ENCODE measurements at places on chromosomes 5 and 9.

DNA sequence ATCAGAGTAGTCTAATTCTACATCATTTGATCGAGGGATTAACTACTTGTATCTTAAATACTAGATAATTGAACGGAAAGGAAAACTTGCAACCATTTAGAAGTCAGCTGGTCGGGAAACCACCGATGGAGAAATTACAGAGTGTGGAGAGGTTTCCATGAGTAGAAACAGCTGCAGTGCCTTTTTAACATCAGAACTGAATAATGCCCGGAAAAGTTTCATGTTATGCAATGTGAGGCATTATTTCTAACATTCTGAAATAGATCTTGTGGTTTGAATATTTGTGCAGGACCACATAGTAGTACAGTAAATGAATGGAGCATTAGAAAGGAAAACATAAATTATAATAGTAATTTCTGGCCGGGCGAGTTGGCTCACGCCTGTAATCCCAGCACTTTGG is 88.1 kb upstream of the RNF180 start:
- DNase-seq: no peak

GRCh38 chr5:132751444-132751843 is 4.2 kb downstream of the CCNI2 start:
- no peak for DNase-seq

GRCh38 chr5:116378777-116379121 is 195.9 kb downstream of the SEMA6A start:
- no peak for DNase-seq

DNA sequence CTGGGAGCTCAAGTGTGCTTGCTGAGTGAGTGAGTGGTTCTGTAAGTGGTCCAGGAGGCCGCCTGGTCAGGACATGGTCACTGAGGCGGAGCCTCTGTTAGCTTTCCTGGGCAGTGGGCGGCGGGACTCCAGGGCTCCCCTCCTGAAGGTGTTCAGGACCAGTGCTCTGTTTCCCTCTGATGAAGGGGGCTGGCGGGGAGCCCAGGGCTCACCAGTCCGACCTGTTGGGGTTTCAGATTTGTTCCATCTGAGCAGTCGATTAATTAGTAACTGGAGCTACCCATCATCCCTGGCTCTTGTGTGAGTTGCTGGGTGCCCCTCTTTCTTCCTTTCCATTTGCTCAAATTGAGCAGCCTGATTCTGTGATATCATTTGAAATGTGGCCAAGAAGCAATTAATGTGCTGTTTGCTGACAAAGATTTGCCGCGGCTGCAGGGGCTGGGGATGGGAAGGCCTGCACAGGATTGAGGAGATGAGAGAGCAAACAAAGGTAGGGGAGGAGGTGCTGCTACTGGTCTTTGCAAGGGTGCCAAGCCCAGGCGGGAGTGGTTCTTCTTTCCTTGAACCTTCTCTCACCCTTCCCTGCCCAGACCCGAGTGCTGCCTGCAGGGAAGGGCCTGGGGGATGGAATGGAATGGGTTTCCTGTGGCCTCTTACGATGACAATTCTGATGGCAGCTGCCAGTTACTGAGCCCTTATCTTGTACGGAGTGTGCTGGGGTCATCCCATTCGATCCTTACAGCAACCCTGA is 92.8 kb upstream of the PITX1 start:
- no peak for DNase-seq

DNA sequence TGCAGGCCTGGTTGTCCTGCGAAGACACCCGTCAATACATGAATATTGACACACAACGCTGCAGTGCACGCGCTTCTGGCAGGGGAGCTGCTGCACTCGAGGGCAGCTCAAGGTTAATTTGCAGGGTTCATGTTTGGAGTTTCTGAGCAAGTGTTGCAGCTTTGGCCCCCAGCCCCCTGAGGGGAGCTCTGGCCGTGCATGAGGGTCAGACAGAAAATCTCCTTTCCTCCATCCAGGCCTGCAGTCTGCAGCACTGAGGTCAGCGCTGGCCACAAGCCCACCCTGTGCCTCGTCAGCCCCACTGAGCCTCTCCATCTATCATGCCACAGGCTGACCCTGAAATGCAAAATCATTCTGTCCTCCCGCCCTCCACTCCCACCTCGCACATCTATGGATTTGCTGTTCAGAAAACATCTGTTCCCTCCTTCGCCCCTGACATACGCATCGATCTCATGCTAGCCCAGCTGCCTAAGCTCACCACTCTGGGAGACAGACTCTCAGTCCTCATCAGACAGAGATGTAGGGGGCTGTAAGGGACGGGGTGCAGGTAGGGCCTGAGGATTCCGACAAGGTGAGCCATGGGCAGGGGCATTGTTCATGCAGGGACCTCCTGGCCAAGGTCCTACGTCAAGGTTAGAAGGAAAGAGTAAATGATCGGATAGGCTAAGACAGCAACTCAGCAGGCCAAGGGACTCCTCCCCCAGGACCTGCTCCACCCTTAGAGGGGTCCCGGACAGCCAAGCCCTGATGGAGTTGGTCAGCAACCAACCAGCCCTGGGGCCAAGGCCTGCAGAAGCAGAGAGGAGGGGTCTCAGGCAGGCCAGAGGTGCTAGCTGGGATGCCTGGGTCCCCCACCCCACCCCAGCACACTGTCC is 125.1 kb downstream of the KCNIP1 start:
- no peak for DNase-seq

- no peak for DNase-seq
Observed at GRCh38 chr9:120668399-120668798, 45.9 kb downstream of the MEGF9 start.

GRCh38 chr5:133117912-133118445 is 66.2 kb downstream of the HSPA4 start:
- no peak for DNase-seq

- DNase-seq: no peak
Observed at GRCh38 chr9:125843646-125844045, 96.5 kb downstream of the PBX3 start.

DNA sequence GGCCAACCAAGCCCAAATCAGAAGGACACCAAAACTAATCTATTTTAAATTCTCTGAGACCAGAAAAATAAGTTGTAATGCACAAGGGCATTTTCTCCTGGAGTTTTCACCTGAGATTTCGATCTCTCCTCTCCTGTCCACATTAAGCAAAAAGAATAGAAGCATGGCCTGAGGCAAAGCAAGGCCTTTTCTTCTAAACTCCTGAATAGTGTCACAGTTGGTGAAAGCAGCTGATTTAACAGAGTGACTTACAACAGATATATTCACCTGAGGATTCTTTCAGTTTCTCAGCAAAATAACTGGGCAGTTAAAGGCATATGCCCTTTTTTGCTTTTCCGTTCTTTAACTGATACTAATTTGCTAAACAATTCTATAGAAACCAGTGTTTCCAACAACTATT is 547.7 kb downstream of the EFNA5 start:
- DNase-seq: no peak

- DNase-seq: no peak
Observed at GRCh38 chr5:88860501-88860900, 22.5 kb downstream of the MEF2C start.

- no peak for DNase-seq
Observed at GRCh38 chr5:127313847-127314473, 23.4 kb downstream of the MEGF10 start.

- no peak for DNase-seq
Observed at GRCh38 chr9:130638284-130639123, 25.9 kb upstream of the PRDM12 start.

DNA sequence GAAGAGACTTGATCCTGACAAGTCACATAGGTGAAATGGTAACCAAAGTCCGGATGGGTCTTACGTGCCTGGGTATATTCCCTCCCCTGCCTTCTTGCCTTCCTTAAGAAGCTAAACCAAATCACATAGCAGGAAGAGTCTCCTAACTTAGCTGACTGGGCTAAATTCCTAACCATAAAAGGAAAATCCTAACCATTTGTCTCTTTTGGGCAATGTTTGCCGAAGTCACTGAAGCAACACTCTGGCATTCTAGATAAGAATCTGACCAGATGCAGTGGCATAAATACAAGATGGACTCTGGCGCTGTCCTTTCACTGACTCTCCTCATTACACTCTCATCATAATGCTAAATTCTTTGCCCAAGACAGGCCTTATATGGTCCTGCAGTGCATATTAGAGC is 625.5 kb upstream of the RORB start:
- no peak for DNase-seq

DNA sequence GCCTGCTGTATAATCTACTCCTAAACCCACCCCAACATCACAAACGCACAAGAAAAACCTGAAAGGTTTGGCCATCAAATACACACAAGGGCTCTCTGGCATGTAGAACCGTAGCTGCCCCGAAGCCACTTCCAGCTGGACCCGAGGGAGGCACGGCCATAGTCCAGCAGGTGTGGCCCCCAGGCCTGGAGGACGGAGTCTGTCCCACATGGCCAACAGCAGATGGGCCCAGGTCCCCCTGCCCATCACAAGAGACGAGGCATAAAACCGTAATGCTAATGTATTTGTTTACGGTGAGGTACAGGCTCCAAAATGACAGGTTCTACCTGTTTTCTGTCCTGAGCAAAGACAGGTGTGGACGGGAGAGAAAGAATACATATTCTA is 234.2 kb downstream of the SYK start:
- no peak for DNase-seq

GRCh38 chr5:172063463-172064235 is 57.2 kb upstream of the FBXW11 start:
- no peak for DNase-seq

- DNase-seq: no peak
Observed at GRCh38 chr5:51027271-51027670, 356.0 kb upstream of the ISL1 start.

DNA sequence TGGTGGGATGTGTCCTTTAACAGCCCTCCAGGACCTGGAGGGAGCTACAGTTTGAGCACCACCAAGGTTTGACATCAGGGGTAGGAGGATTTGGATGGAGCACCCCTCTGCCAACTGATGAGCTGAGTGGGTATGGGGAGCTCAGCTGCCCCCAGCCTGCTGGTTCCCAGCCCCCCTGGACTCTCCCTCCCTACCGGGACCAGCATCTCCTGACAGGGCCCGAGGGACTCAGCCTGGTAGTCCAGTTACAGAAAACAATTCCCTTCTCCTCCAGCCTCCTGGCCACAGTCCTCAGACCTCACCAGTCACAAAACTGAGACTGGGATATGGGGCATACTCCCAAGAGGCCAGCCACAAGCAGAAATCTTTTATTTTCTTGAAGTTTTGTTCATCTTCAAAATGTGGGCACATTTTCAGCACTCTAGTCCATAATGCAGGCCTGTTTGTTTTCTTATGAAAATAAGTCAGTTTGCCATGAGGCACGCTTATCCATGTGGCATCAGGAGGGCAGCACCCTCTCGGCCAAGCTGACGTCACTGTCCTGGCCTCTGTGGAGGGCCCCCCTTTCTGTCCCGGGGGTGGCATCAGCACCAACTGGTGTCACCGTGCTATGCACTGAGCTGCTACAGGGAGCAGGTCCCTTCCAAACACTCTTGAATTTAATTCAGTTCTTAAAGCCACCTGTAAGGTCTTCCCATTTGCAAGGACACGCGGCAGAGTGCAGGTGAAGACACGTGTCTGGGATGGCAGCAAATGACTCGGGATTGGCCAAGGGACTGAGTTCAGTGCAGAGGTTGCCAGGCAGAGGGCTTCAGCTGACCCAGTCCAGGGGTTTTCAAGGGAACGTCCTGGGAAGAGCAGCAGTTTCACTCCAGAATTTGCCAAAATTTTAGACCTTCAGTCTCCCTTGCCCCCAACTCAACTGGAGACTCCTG is 187.6 kb downstream of the GADD45G start:
- no peak for DNase-seq

DNA sequence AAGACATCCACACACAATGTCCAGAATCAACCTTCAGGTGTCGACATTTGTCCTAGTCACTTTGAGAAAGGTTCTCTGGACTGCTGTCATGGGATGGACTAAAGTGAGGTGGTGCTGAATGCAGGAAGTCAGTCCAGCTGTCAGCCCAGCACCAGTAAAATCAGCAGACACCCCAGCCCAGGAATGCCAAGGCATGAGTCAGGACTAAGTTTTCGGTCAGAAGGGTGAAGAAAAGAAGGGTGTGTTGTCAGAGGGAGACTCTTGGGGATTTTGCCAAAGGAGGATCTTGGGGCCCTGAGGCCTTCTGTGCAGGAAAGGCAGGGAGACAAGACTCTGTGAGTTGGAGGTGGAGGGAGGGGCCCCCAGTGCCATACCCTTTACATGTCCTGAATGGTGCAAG is 69.0 kb upstream of the XPA start:
- DNase-seq: no peak

- no peak for DNase-seq
Observed at GRCh38 chr5:113694576-113694975, 181.1 kb downstream of the YTHDC2 start.

- DNase-seq: no peak
Observed at GRCh38 chr5:57696825-57697570, 214.4 kb upstream of the ACTBL2 start.

DNA sequence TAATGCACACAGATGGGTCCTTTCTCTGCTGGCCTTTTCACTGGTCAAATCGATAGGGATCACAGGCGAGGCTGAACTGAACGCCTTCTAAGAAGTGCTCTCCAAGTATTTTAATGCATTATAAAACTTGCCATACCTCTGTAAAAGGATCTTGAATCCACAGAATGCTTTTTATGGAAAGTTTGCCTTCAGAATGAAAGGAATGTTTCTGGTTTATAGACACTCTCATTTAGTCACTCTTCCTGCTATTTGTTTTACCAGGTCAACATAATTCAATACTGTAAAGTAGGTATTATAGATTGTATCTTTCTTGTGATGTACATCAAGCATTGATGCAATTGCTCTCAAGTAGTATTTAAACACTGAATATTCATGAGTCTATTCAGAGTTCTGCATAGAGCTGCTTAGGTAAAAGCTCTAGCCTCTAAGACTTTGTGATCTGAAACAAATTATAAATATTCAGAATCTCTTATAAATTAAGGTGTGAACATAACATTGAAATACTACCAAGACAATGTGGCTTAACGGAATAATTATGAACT is 308.4 kb downstream of the ISL1 start:
- DNase-seq: no peak

- DNase-seq: no peak
Observed at GRCh38 chr9:36530224-36530623, 42.5 kb upstream of the MELK start.

DNA sequence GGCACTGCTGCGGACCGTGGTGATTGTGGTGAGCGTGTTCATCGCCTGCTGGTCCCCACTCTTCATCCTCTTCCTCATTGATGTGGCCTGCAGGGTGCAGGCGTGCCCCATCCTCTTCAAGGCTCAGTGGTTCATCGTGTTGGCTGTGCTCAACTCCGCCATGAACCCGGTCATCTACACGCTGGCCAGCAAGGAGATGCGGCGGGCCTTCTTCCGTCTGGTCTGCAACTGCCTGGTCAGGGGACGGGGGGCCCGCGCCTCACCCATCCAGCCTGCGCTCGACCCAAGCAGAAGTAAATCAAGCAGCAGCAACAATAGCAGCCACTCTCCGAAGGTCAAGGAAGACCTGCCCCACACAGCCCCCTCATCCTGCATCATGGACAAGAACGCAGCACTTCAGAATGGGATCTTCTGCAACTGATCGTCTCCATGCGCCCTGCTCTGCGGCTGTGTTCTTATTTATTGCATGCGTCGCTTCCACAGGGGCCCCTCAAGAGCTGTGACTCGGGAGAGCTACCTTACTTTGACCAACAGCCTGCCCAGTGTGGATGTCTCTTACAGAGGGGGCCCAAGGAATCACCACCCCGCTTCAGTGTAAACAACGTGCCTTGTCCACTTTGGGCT is 10.8 kb downstream of the S1PR3 start:
- DNase-seq: no peak

All from D721Med (cell line).